ENCODE measurements at places on chromosomes 6 and 20.

GRCh38 chr6:42781546-42781795, 381 bp upstream of the BICRAL start:
- no peak for DNase-seq

DNA sequence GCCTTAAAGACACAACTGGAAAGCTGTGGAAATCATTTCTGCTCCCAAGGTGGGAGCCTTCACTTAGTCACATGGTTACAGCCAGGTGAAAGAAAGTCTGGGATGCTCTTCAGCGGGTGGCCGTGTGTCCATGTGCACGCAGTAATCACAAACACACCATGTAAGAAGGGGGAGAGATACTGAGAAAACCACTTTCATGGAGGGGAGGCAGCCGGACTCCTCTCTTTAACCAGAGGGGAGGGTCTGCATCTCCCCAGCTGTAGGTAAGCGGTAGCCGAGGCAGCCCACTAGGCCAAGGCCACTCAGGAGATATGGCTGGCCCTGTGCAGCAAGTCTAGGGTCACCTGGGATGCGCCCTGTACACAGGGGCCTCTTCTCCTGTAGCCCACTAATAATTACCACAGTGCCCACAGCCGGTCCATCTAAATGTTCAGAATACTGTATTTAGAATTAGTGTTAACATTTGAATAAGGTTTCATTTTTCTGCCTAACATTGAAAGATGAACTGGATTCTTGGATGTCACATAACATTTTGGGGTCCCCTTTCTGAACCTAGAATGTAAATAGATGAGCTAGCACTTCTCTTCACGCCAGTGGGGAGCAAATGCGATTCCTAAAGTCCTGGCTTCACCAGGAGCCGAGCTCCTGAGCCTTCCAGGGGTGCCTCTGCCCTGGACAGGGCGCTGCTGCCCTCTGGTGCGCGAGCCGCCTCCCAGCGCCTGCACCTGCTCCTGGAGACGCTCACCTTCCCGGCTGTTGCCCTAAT, 15.9 kb downstream of the GPR31 start:
- DNase-seq = peak; percentile 19

DNA sequence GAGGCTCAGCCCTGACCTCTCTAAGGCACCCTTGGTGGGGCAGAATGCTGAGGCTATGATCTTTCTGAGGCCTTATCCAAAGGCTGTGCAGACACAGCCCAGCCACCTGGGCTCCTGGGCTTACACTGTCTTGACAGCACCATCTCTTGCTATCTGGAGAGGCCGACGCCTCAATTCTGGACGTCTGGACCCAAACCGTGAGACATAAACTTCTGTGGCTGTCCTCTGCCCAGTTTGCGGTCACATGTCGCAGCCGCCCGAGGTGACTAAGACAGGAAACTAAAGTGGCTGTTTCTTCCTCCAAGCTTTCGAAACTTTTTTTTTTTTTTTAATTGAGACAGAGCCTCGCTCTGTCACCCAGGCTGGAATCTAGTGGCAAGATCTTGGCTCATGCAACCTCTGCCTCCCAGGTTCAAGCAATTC, 49.3 kb downstream of the PRR18 start:
- no peak for DNase-seq

GRCh38 chr6:56079751-56080540, 167.4 kb downstream of the COL21A1 start:
- no peak for DNase-seq

- DNase-seq = no peak
Observed at GRCh38 chr6:34638834-34639736, 57.5 kb downstream of the ILRUN start.

GRCh38 chr6:45419571-45420082, 41.9 kb upstream of the SUPT3H start:
- DNase-seq = no peak

- no peak for DNase-seq
Observed at GRCh38 chr6:148027201-148027600, 315.4 kb upstream of the SASH1 start.

DNA sequence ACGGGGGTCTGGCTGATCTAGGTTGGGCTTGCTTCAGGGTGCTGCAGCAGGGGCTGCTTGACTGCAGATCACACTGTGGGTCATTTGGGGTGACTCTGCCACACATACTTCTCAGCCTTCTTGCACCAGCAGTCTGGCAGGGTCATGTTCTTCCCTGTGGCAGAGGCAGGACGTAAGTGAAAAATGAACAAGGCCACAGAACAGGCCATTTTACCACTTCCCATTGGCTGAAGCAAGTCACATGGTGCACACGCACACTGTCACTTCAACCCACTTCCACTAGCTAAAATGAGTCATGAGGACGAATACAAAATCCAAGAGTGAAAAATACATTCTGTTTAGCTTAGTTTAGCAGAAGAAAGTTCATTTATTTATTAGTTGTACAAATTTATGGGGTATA, 168.6 kb upstream of the GGTLC1 start:
- no peak for DNase-seq

DNA sequence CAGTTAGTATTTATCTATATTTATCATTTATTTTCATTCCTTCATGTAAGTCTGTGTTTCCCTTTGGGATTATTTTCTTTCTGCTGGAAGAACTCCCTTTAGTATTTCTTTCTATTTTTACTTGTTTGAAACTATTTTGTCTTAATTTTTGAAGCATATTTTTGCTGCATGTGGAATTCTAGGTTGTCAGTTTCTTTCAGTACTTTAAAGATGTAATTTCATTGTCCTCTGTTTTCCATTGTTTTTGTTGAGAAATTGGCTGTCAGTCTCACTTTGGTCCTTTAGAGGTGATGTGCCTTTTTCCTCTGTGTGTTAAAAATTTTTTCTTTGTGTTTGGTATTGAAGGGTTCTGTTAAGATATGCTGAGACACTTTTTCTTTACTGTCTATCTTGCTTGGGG, 17.1 kb downstream of the RNF182 start:
- DNase-seq = no peak

- no peak for DNase-seq
Observed at GRCh38 chr6:73803562-73804241, 107.7 kb downstream of the CD109 start.

DNA sequence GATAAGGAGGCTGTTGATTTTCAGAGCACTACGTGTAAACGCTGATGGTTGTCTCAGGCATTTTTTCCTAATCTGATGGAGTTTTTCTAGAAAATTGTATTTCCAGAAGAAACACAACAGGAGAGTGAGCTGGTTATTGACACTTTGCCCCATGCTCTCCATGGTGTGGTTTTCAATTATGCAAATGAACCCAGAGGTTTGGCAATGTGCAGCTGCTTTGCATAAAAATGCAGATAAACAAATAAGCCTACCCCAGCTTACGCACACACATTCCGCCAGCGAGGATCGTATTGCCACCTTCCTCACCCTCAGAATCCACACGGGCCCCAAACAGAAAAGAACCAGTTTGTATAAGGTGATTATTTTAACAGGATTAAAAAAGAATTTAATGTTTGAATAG, 45.1 kb upstream of the FRMD1 start:
- no peak for DNase-seq

- DNase-seq = no peak
Observed at GRCh38 chr6:80098392-80098791, 8.1 kb upstream of the BCKDHB start.

DNA sequence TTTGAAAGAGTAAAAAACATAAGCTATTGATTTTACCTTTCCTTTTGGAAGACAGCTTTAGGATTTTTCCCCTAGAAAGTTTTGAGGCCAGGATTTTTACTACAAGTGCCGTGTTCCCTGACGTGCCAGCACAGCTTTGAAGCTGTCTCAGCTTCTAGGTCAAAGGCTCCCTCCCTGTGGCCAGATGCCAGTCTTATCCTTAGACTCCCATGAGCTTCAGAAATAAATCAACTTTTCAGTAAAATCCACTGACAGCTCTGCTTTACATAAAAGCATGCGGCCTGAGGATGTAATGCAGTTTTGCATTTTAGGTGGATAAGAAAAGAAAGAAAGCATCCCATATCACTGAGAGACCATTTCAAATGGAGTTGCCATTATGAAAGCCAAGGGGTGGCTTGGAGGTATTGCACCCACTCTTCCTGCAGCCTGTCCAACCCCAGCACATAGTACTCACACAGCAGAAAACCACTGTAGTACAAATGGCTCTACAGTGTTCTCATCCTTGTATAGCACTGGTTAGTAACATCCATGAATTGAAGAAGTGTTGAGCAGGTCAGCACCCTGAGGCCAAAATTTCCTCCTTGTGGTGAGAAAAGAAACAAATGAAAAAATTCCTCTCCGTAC, 15.2 kb upstream of the ATXN1 start:
- DNase-seq = no peak

GRCh38 chr6:150046943-150047342, 21.6 kb upstream of the RAET1L start:
- DNase-seq = no peak

- no peak for DNase-seq
Observed at GRCh38 chr6:165049362-165049761, 260.0 kb downstream of the C6orf118 start.

DNA sequence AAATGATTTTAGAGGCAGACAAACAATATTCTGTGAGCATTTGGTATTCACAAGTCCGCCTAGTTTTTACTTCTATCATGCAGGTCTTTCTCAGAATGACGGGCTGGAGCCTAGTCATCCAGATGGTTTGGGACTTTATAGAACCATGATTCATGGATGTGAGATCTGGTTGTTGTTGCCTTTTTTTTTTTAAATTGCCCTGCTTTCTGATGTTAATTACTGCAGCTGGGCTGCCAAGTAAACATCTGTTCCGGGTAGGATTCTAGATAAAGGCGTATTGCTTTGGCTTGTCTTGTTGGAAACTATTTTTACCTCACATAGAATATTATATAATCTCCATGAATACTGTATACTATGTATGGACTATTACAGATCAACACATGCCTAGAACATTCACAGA, 58.1 kb downstream of the RNF217 start:
- no peak for DNase-seq

DNA sequence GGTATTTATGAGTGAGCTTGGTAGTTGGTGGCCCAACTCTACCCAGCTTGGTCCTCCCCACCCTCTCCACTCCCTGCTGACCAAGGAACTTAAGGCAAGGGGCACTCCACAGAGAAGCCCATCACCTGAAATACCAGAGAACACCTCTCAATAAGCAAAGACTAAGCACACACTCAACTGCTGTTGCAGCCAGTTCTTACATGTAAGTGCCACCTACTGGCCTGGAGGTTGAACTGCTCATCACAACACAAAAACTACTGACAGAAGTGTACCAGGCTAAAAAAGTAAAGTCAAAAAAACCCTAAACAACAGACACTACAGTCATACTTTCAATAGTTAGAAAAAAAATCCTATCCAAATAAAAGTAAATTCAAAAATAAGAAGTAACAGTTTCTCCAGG, 146.2 kb downstream of the FAM83B start:
- DNase-seq = no peak

GRCh38 chr6:164214066-164214465, 799.5 kb downstream of the QKI start:
- DNase-seq = no peak

- no peak for DNase-seq
Observed at GRCh38 chr6:35931120-35931561, 10.2 kb upstream of the SRPK1 start.

- DNase-seq = peak; percentile 36
Observed at GRCh38 chr6:32972353-32973143, 4.2 kb downstream of the BRD2 start.
